Thyroid gland (tissue), 4 donors: ENCODE measurements at places on chromosomes 6 and 20.

DNA sequence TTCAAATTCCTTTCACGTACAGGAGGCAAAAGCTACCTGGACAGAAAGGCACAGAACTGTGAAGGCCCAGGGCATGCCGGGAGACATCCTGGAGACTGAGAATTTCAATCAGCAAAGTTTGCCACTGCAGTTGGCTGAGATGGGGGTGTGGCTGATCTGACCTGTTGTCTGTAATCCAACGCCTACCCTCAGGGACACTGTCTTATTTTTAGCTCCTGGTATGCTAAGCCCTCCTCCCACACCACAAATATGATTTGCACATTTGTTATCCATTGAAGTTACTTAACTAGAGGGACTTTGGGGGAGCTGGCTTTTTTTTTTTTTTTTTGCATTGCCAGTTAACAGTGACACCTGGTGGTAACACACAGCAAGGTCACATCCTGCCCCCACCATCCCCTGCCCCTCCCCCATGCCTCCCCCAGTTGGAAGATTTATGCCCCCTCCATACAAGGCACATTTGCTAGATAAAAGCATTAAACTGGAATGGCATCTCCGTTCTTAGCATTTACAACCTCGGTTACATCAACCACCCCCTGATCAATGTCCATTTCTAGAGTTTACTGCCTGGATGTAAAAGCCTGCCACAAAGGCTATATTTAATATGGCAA, 40.4 kb downstream of the TTI1 start:
- DNase-seq: peak; percentile 46

GRCh38 chr6:13334953-13335352, 6.6 kb upstream of the TBC1D7 start:
- DNase-seq: no peak

DNA sequence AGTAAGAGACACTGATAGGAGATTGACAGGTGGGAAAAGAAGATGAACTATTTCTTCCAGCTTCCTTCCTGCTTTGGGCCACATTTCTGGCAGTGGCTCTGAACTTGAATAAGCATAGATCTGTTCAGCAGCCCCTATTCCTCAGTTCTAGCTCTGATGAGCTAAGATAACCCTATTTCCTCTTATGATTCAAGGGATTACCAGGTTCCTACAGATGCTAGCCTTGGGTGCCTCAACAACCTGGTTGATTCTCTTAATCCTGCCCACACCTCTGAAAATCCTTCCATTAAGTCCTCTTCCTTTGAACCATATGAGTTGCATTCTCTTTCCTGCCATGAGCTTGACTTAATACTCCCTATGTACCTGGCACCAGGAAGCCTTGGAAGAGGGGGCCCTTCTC, 49.8 kb upstream of the MOCS1 start:
- no peak for DNase-seq

- DNase-seq: peak; percentile 11
Measured at GRCh38 chr6:38212579-38212978, 393.1 kb downstream of the ZFAND3 start.

DNA sequence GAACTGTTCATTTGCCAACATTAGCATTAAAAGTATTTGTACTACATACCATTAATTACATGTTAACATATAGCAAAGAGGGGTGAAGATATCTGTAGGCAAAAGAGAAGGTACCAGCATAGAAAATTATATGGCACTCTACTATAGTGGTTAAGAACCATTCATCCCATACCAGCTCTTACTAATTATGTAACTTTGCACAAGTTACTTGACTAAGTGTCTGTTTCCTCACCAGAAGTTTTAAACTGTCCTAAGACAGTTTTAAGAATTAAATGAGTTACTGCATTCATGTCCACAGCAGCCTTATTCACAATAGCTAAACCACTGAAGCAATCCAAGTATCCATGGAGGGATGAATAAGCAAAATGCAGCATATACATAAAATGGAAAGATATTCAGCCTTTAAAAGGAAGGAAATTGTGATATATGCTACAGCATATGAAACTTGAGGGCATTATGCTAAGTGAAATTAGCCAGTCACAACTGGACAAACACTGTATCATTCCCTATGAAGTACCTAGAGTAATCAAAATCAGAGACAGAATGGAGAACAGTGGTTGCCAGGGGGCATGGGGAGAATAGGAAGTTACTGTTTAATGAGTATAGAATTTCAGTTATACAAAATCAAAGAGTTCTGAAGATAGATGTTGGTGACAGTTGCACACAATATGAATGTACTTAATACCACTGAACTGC, 98.9 kb downstream of the RNGTT start:
- no peak for DNase-seq
